ENCODE measurements at places on chromosomes 2 and 18.
A peak's percentile ranks its signal among the peaks of the same experiment; 100 is the strongest.

- no peak for DNase-seq
Measured at GRCh38 chr18:78454221-78454620, 525.4 kb upstream of the SALL3 start.

DNA sequence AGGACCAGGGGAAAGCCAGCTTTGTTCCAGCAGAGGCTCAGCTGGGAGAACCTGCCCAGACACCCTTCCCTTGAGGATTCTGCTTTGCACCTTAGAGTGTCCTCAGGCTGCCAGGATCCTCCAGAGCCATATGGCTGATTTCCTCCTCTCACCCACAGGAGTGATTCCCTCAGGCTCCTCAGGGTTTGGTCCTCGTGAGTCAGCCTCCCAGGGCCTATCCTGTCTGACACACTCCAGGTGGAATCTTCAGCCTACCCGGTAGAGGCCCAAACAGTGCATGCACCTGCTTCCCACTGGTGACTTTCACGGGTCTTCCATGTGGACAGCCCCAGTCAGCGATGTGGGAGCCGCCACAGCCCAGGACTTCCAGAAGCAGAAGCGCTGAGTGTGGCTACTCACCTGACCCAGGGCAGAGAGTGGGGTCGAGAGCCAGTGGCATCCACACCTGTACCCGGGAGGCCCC lies 73.3 kb downstream of the TFCP2L1 start:
- DNase-seq: no peak

GRCh38 chr2:128197059-128197458 lies 106.1 kb downstream of the UGGT1 start:
- DNase-seq: no peak

GRCh38 chr18:79867666-79868065 lies 69.9 kb downstream of the KCNG2 start:
- no peak for DNase-seq

GRCh38 chr2:67259556-67260342 lies 137.4 kb upstream of the ETAA1 start:
- peak; percentile 89 for DNase-seq

DNA sequence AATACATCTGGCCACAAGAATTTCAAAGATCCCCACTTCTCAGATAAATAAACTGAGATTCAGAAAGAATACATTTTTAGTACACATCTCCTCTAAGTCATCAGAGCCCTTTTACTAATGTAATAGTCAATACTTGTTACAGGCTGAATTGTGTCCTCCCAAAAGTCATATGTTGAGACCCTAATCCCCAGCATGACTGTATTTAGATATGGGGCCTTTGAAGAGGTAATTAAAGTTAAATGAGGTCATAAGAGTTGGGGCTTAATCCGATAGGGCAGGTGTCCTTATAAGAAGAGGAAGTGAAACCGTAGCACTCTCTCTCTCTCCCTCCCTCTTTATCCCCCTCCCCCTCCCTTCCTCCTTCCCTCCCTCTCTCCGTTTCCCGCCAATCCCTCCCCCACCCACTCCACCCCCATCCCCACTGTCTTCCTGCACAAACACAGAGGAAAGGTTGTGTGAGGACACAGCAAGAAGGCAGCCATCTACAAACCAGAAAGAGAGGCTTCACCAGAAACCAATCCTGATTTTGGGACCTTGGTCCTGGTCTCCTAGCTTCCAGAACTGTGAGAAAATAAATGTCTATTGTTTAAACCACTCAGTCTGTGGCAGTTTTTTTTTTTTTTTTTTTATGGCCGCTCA lies 66.6 kb upstream of the ZNF397 start:
- no peak for DNase-seq

DNA sequence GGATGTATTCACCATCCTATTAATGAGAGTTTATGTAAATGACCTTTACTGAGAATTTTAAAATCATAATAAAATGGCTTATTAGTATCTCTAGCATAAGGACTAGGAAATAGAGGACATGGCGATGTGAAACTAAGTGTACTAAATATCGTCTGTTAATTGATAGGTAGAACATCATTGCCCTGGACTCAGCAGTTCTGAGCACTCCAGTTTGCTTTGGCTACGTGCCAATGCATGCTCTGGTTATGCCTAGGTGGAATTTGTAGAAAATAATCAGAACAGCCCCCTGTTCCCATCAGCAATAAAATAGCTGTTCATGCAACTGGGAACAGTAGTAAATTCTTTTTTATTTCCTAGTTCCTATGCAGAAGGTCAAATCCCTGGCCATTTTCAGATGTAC lies 247.8 kb downstream of the DOK6 start:
- DNase-seq: no peak

GRCh38 chr2:69735686-69736085 lies 6.2 kb upstream of the ANXA4 start:
- no peak for DNase-seq

GRCh38 chr2:240966906-240967680 lies 31.3 kb upstream of the SNED1 start:
- DNase-seq: no peak

DNA sequence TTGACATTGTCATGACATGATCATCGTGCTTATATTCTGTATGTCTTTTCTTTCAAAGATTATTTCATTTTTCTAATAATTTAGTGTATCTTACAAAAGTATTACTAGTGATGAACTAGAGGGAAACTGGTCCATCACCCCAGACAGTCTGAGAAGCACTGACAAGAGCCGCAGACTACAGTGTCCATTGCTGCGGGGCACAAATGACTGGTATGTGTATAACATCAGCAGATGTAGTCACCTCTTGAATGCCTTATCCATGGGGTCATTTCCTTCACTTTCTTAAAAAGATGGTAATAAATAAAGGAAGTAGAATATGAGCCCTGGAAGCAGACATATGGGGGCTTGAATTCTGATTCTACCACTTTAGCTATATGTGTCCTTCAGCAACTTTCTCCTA lies 29.6 kb downstream of the NEMP2 start:
- DNase-seq: no peak

GRCh38 chr2:229838729-229839128 lies 83.1 kb downstream of the TRIP12 start:
- no peak for DNase-seq

DNA sequence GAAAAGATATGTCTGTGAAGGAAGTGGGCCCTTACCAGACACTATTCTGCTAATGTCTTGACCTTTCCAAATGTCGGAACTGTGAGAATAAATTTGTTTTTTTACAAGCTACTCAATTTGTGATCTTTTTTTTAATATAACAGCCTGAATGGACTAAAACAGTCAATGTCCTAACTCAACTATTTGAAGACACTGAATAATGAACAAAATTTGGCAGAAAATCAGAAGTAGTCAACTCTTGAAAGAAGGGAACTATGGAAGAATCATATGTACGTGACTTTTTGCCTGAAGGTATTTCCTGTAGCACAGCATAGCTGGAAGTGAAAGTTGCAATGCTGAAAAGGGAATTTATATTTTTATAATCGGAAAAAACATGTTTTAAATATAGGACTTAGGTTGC lies 351.8 kb upstream of the TFPI start:
- DNase-seq: no peak

- no peak for DNase-seq
Measured at GRCh38 chr18:58388736-58389135, 240.2 kb downstream of the ALPK2 start.

- DNase-seq: no peak
Measured at GRCh38 chr2:196725882-196726281, 73.6 kb downstream of the GTF3C3 start.

GRCh38 chr2:229636571-229636970 lies 77.8 kb downstream of the DNER start:
- DNase-seq: no peak

- no peak for DNase-seq
Measured at GRCh38 chr2:49068613-49069012, 85.7 kb downstream of the FSHR start.

DNA sequence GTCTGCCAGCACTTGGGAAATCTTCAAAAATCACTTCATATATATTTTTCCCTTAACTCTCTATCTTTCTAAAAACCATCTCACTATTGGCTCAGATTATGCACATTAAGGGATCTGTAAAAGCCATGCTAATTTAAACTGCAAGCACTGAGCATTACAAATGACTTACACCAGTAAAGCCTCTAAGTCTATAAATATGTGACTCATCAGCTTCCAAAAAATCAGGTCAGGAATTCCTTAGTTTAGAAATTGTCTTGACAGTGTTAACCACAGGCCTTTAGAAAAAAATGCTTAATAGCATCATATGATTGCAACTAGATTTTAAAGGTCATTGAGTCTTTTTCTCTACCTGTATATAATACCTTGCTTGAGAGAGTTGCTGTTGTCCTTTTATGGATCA lies 1113.6 kb upstream of the PIK3C3 start:
- DNase-seq: peak; percentile 87

- DNase-seq: no peak
Measured at GRCh38 chr2:78260861-78261260, 738.7 kb upstream of the LRRTM4 start.

GRCh38 chr2:95574506-95574905 lies 17.3 kb upstream of the TRIM43 start:
- no peak for DNase-seq

GRCh38 chr2:185507719-185508118 lies 230.9 kb upstream of the FSIP2 start:
- no peak for DNase-seq

DNA sequence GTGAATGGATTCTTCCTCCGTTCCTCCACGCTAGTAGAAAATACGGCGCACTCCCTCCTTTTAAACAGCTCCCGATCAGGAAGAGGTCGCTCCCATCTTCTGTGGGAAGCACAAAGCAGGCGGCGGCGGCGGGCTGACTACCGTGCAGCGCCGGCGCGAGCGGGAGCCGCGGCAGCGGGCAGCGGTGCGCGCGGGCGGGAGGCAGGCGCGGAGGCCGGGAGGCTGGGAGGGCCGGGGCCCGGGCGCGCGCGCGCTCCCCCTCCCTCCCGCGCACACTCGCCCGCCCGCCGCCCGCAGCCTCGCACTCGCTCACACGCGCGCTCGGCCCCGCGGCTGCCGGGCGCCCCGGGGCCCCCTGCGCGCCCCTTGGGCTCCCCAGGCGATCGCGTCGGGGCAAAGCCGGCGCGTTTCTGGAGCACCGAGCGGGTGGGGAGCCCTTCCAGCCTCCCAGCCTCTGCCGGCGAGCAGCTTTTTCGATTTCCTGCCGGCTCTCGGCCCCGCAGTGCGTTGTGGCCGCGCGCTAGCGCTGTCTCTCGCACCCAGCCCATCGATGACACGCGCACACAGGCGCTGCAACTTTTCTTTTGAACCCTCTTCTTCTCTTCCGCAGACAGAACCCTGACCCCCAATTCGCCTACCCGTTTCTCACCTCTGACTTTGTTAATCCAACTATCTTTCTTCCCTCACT lies at the start of gene SLC8A1:
Gene SLC8A1, minus strand, starts transcription at position 173 of the 688 bp plus-strand sequence.
- DNase-seq: peak; percentile 17

DNA sequence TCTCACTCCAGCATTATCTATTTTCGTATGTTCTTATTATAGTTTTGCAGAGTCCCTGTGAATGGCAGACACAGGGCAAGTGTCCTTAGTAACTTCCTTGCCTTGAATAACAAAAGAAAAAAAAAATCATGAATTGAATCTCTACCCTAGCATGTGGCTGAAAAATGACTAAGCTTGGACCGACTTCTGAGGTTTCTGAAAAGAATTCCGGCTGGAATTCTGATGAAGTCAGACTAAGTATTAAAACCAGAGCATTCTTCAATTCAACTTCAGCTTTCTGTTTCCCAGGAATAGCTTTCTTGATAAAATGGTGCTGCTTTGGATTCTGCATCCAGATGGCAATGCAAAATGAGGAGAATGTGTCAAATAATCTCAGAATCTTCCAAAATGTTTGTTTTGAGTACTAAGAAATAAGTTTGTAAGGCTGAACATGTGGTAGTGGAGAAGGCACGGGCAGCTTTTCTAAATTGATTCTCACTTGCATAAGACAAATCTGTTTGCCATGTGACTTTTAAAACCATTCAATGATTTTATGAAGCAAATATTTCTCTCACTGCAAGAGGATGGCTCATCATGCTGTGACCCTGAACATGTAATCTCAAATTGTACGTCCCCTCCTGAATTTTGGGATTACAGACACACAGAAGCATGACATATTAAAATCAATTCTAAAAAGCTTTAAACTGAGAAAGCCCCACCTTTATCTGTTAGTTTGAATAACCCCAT lies 1462.8 kb upstream of the LRRTM1 start:
- DNase-seq: peak; percentile 69

DNA sequence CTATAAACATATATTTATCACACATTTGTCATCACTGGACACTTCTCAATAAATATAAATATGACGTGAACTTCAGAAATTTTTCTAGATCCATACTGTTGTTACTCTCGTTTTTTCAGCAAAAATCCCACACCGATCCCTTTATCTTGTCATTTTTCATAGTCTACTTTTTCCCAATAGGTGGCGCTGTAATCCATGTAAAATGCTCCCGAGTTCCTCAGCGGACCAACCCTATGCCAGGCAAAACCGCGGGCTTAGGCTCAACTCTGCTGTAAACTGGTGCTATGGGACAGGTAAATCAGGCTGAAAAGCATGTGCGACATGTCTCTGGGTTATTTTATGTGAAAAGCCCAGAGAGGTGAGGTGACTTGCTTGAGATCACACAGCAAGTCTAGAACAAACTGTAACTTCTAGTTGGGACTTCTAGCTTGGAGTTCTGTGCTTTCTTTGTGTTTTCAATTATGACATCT lies 104.0 kb downstream of the COBLL1 start:
- peak; percentile 58 for DNase-seq

GRCh38 chr2:98768384-98769113 lies 37.6 kb upstream of the MGAT4A start:
- peak; percentile 81 for DNase-seq

DNA sequence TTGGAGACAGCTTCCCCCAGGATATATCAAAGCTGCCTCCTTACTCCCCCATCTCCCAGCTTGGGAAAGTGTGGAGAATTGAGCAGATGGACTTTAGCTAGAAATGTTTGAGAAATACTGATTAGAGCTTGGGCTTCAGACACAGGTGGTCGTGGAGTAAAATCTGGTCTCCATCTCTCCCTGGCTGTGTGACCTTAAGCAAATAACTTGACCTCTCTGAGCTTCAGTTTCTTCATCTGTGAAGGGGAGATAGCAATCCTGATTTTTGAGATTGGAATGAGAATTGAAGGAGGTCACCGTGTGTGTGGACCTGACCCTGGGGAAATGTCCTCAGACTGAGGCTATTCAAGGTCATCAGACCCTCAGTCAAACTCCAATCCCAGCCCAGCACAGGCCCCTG lies 3.6 kb downstream of the GNLY start:
- no peak for DNase-seq

DNA sequence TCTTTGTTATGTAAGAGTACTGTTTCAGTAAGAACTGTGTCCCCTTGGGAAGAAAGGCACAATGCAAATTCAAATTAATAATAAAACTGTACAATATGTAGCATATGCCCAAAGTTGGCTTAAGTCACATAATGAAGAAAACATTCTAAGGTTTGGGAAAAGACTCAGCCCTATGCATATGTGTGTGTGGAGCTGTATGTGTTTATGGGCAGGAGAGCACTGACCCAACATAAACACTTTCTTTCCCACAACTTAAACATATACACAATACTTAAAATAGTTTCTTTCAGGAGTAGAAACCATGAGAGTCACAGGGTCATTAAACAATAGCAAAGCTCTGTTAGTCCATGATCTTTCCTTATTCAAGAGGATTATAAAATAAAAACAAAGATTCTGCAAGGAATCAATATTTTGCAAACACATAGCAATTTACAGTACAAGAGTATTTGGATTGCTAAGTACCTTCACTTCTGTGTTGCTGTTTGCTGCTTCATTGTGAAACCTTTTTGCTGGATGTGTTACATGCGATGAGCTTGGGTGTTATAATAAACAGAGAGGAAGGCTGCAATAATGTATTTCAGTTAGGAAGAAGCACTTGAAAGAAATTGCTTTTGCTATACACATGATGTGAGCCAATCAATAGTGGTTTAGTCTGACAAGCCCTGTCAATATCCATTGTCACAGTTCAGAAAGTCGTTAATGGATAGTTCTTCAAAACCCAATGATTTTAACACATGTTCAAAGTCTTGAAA lies 347.3 kb downstream of the ARHGAP15 start:
- DNase-seq: no peak

GRCh38 chr18:76668546-76668945 lies 153.8 kb upstream of the ZNF236 start:
- DNase-seq: no peak
